ENCODE measurements at places on chromosomes 4 and X. TPM values are rescaled to one million over a fixed set of nuclear protein-coding genes. Genes with fewer than 3 reads are reported as not detected.

The CBLL2 gene
- not detected for total RNA-seq

The CXCR3 gene
- not detected for total RNA-seq

The DLG3 gene
- total RNA-seq, result 54.2 TPM

The POLN gene
- total RNA-seq, result 4.8 TPM

GRCh38 chr4:158496030-158496741, 25.5 kb upstream of the RXFP1 start:
- H3K36me3 ChIP-seq, result no peaks in the 10 kb centered on the region
- no peaks in the 10 kb centered on the region for H3K4me1 ChIP-seq
- H3K27me3 ChIP-seq, result no peaks in the 10 kb centered on the region
- no peak overlapping the region for H3K27ac ChIP-seq

GRCh38 chrX:38612281-38612680, 50.9 kb downstream of the TSPAN7 start:
- no peaks in the 10 kb centered on the region for H3K27me3 ChIP-seq
- no peak for DNase-seq
- H3K4me1 ChIP-seq, result no peaks in the 10 kb centered on the region
- H3K4me3 ChIP-seq, result no peak overlapping the region

DNA sequence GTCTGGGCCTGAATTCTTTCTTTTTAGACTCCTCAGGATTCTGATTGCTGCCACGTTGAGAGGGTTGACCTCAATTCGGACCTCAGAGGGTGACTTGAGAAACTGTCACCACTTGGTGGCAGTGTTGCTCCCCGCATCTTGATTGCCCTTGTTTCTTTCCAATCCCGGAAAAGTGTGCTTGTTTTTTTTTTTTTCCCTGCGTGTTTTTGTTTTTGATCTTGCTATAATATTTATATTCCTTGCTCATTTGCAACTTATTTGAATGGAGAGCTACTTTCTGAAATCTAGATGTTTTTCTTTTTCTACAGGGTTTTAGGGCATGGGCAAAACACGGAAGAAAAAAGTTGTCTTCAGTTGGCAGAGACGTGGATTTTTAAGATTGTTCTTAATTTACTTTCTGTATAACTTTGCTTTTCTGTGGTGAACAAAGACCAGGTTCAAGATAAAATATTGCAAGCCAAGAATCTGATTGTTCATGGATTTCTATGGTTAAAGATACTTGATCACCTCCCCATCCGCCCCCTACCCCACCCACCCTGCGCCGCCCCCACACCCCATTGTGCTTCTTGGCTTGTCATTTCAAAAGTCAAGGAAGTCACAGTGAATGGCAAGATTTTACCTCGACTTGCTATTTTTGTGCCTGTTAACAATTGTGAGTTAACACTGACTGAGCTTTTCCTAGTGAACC, 102.0 kb downstream of the PTTG2 start:
- no peak overlapping the region for H3K4me3 ChIP-seq
- H3K36me3 ChIP-seq, result no peaks in the 10 kb centered on the region
- peak; percentile 88 for DNase-seq
- no peak overlapping the region for H3K27ac ChIP-seq

GRCh38 chr4:188552741-188553275, 413.6 kb downstream of the TRIML1 start:
- DNase-seq, result no peak
- no peaks in the 10 kb centered on the region for H3K27me3 ChIP-seq
- H3K36me3 ChIP-seq, result no peaks in the 10 kb centered on the region
- no peak overlapping the region for H3K4me3 ChIP-seq
- H3K27ac ChIP-seq, result no peak overlapping the region

DNA sequence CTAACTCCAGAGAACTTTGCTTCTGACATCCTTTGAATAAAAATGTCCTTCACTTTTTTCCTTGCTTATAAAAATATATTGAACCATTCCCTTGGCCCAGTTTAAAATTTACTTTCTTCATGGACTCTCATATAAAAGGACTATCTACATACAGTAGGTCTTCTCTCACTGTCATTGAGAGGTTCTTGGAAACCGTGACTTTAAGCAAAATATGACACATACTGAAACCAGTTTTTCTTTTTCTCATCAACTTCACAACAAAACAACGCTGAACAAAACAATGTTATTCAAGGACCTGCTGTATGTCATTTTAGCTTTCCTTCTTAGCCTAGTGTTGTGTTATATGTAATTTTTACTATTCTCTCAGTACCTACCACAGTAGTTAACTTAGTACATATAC, 496.8 kb downstream of the CENPC start:
- peaks cover 10% of the 10 kb centered on the region for H3K4me1 ChIP-seq
- H3K4me3 ChIP-seq, result no peak overlapping the region
- H3K27ac ChIP-seq, result no peak overlapping the region
- DNase-seq, result no peak
- no peaks in the 10 kb centered on the region for H3K27me3 ChIP-seq
- no peaks in the 10 kb centered on the region for H3K36me3 ChIP-seq

GRCh38 chrX:2299871-2300270, 200.9 kb downstream of the DHRSX start:
- DNase-seq, result no peak
- no peaks in the 10 kb centered on the region for H3K27me3 ChIP-seq
- no peaks in the 10 kb centered on the region for H3K4me1 ChIP-seq
- H3K4me3 ChIP-seq, result no peak overlapping the region
- H3K27ac ChIP-seq, result no peak overlapping the region
- no peaks in the 10 kb centered on the region for H3K36me3 ChIP-seq

- DNase-seq, result no peak
- no peak overlapping the region for H3K4me3 ChIP-seq
- no peaks in the 10 kb centered on the region for H3K36me3 ChIP-seq
- H3K4me1 ChIP-seq, result no peaks in the 10 kb centered on the region
- H3K27me3 ChIP-seq, result no peaks in the 10 kb centered on the region
- H3K27ac ChIP-seq, result no peak overlapping the region
Measured at GRCh38 chrX:99914635-99915034, 495.4 kb downstream of the PCDH19 start.

DNA sequence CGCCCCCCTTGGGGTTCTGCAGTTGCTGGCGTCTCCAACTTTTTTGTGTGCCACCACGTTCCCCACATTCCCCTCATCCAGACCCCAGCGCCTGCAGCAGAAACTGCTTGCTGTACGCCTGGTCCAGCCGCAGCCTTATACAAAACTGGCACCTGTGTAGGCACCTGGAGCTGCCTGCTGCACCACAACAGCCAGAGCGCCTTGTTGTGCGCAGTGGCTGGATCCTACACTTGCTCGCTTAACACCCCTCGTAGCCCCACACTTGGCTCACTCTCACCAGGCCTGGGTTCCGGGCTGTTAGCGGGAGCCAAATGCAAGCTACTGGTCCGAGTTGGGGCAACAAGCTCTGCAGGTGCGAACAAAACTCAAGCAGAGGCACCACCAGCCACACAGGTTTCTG, 136.8 kb downstream of the TECRL start:
- no peaks in the 10 kb centered on the region for H3K27me3 ChIP-seq
- no peaks in the 10 kb centered on the region for H3K36me3 ChIP-seq
- DNase-seq, result no peak

DNA sequence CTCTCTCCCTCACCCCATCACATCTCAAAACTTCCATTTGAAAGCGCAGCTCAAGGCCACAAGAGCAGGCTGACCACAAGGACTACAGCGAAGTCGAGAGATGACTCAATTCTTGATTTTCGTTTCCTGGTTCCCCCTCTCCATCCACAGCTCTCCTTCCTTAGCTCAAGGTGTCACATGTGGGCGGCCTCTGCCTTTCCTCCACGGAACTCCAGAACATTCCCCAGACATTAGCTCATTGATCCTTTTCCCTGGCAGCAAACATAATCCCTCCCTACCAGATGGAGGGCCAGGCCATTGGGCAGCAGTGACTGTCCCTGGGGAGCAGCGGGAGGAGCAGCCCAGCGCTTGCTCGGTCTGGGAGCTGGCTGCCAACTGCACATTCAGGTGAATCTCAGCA, 56.3 kb downstream of the CCDC149 start:
- no peak overlapping the region for H3K27ac ChIP-seq
- H3K36me3 ChIP-seq, result no peaks in the 10 kb centered on the region
- peak; percentile 18 for DNase-seq
- H3K4me1 ChIP-seq, result no peaks in the 10 kb centered on the region
- H3K4me3 ChIP-seq, result no peak overlapping the region
- no peaks in the 10 kb centered on the region for H3K27me3 ChIP-seq

DNA sequence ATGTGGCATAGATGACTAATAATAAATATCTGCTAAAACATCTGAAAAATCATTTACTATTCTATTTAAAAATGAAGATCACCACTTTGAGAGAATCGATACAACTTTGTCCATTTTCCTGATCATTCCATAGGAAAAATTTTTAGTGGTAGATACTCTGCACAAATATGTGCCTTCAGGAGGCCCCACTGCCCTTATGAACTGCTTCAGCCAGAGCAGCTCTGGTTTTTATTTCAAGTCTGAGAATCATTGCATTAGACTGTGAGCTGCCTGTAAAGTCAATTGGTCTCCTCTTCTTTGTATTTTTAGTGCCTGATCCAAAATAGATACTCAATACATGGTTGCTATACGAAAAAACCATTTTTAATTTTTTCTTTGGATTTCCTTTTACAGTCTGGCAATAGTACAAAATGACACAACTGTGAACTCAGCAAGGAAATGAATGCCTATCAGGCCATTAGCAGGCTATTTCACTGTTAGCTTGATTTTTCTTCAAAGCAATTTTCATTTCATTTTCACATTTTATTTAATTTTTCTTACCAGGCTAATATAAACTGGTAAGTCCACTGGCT, 69.1 kb downstream of the SHISA3 start:
- no peaks in the 10 kb centered on the region for H3K27me3 ChIP-seq
- no peak overlapping the region for H3K4me3 ChIP-seq
- H3K4me1 ChIP-seq, result peaks cover 11% of the 10 kb centered on the region
- H3K27ac ChIP-seq, result no peak overlapping the region
- no peaks in the 10 kb centered on the region for H3K36me3 ChIP-seq

DNA sequence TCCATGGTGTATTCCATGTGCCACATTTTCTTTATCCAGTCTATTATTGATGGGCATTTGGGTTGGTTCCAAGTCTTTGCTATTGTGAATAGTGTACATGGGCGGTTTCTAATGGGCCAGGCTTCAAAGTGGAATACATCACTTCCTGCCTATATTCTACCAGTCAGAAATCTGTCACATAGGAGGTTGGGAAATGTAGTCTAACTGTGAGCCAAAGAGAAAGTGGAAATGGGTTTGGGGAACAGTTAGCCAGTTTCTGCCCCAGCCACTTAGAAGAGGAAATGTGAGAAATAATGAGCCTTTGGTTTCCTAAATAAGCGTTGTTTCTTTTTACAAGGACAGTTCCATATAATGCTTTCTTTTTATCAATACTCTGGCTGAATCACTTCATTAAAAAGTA, 85.1 kb upstream of the AP1S2 start:
- no peaks in the 10 kb centered on the region for H3K4me1 ChIP-seq
- no peak overlapping the region for H3K27ac ChIP-seq
- no peaks in the 10 kb centered on the region for H3K27me3 ChIP-seq
- no peaks in the 10 kb centered on the region for H3K36me3 ChIP-seq
- H3K4me3 ChIP-seq, result no peak overlapping the region
- no peak for DNase-seq

- no peak for DNase-seq
- peaks cover 7% of the 10 kb centered on the region for H3K4me1 ChIP-seq
- no peaks in the 10 kb centered on the region for H3K36me3 ChIP-seq
- H3K27me3 ChIP-seq, result no peaks in the 10 kb centered on the region
- no peak overlapping the region for H3K27ac ChIP-seq
Measured at GRCh38 chr4:479972-480371, 19.0 kb downstream of the ZNF721 start.

GRCh38 chr4:180909279-180909678, 1333.9 kb upstream of the TENM3 start:
- peak; percentile 83 for DNase-seq
- no peak overlapping the region for H3K27ac ChIP-seq
- H3K36me3 ChIP-seq, result no peaks in the 10 kb centered on the region
- no peak overlapping the region for H3K4me3 ChIP-seq

GRCh38 chr4:124018383-124019317, 622.1 kb downstream of the SPRY1 start:
- no peaks in the 10 kb centered on the region for H3K36me3 ChIP-seq
- no peaks in the 10 kb centered on the region for H3K27me3 ChIP-seq
- DNase-seq, result peak; percentile 6
- H3K4me3 ChIP-seq, result no peak overlapping the region
- H3K4me1 ChIP-seq, result no peaks in the 10 kb centered on the region

DNA sequence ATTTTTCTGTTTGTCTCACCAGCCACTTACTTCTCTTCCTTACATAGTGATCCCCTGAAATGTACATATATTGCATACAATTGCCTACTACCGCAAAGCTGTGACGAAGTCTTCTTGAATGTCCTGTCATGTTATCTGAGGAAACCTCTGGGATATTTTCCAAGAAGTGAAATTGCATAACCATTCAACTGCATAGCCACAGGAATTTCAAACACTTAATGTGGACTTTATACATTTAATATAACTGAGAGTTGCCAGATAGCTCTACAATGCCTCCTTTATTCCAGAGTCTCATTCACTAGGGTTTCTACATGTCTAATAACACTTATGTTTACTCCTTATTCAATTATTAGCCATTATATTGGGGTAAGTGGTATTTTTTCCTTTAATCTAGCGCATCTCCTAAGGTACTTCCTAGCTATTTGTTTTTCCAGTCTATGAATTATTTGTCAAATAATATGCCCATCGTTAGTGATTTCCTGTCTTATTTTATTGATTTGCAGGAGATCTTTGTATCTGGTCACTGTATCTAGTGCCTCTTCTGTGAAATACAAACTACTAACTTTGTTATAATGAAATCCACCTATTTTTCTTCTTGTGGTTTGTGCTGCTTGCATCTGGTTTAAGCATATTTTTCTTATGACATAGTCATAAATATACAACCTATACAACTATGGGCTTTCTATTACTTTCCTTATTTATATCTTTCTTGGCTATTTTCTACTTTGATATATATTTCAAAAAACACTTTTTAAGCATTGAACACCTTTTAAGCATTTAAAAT, 69.2 kb upstream of the GRID2 start:
- no peak for DNase-seq
- H3K4me3 ChIP-seq, result no peak overlapping the region
- H3K27me3 ChIP-seq, result peaks cover 35% of the 10 kb centered on the region
- H3K4me1 ChIP-seq, result no peaks in the 10 kb centered on the region
- no peak overlapping the region for H3K27ac ChIP-seq

DNA sequence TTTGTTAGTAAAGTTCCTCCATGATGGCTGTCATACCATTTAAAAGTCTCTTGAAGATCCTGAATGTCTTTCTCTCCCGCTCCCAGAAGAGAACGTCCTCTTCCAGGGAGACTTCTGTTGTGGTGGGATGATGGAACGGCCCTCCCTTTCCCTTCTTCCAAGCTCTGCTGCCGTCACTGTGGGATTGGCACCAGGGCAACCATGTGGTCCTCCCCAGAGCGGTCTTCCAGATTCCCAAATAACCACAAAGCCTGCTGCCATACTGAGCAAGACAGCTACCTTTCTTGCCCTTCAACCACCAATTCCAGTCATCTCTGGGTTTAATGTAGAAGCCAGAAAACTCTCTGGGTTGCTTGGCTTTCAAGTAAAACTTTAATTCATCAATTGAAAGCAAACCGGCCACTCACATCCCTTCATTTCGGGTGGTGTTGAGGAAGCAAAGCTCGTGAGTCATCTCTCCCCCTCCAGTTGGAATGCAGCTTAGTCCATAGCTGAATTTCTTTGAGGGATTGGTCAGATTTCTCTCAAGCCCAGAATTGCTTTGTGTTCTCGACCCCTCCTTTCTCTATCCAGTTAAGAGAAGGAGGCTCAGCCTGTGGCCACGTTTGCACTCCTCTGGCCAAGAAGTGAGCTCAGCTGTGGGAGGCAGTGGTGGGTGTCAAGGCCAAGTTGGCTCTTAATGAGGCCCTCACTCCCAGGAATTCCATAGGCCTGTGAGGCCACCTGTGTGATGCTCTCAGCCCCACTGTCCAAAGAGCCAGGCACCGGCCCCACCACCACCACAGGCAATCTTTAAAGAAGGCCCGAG, 36.9 kb downstream of the FHDC1 start:
- DNase-seq, result no peak
- no peaks in the 10 kb centered on the region for H3K4me1 ChIP-seq
- no peaks in the 10 kb centered on the region for H3K27me3 ChIP-seq
- peaks cover 34% of the 10 kb centered on the region for H3K36me3 ChIP-seq
